ENCODE measurements at places on chromosomes 5 and 9.
A peak's percentile ranks its signal among the peaks of the same experiment; 100 is the strongest.

DNA sequence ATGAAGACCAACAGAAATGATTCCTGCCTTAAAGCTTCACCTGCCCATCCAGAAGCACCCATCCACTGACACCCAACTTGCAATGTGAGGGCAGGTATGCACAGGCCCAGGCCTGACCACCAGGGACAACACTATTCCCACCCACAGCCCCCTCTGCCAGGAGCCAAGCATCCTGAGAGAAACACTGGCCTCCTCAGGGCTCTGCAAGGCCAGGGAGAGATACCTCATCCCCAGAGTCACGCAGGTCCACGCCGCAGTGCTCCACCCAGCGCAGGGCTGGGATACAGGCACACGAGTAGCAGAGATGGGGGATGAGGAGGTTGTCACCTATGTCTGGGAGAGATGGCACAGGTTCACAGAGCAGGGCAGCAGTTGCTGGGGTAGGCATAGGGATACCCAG is 99.4 kb downstream of the PSD2 start:
- DNase-seq, result no peak
- no peak overlapping the region for H3K4me3 ChIP-seq
- H3K27me3 ChIP-seq, result peaks cover 6% of the 10 kb centered on the region
- no peaks in the 10 kb centered on the region for H3K36me3 ChIP-seq
- no peaks in the 10 kb centered on the region for H3K4me1 ChIP-seq

DNA sequence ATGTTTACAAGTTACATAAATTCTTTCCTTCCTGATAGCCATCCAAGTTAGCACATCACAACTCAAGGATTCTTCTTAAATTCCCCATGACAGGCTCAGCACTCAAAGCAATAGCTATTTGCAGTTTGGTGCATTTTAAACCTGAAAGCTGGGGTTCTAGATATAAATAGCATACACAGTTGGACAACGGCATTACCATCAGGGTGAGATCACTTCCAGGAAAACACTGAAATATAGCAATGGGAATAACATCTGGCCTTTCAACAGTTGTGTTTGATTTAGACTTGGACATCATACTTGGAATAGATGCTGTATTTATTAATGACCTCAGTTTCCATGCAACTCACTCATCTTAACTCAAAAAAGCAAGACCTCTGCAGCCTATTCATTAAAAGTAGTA is 24.7 kb upstream of the LECT2 start:
- H3K27ac ChIP-seq, result no peak overlapping the region
- H3K4me1 ChIP-seq, result no peaks in the 10 kb centered on the region
- no peak overlapping the region for H3K4me3 ChIP-seq
- peaks cover 24% of the 10 kb centered on the region for H3K27me3 ChIP-seq

DNA sequence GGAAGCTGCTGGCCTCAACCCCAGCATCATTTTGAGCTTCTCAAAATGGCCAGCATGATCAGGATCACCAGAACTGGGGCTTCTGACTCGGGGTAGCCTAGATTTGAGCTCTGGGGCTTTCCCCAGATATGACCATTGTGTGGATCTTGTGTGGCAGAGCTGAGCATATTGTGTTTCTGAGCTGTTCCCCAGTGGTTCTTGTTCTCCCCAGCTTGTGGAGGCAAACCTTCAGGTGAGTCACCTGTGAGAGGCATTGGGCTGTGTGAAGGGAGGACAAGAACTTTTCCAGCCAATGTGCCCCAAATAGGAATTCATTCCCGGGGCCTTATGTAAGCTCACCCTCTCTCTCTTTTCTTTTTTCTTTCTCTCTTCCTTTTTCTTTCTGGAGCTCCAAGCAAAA is 80.7 kb upstream of the PITX1 start:
- H3K4me3 ChIP-seq, result no peak overlapping the region
- no peaks in the 10 kb centered on the region for H3K27me3 ChIP-seq
- no peaks in the 10 kb centered on the region for H3K4me1 ChIP-seq

DNA sequence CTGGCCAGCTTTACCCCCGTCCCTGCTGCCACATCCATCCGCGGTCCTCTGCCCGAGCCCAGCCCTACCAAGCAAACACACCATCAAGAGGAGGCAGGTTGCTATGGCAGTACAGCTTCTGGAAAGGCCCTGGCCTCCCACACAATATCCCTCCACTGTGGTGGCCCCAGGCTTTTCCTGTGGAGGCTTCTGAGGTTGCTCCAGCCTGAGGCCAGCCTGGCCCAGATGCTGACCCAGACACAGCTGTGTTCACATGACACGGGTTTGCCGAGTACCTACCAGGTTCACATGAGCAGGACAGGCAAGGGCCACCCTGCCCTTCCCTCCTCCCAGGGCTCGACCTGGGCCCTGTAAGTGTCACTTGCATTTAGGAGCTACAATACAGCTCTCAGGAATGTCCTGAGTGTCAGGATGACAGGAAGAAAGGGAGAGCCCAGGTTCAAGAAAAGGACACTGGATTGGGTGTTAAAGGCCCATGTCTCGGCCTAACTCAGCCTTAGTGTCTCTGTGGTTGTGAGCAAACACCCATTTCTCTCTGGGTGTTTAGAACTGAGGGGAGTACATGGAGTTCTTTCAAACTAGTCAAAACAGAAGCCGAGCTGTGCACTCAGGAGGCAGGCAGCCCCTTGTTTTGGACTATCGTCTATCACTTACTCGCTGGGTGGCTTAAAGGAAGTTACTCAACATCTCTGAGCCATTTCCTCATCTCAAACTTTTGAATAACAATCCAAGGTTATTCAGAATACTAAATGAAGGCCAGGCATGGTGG is 40.2 kb downstream of the NAIF1 start:
- H3K4me3 ChIP-seq, result peak overlapping the region; percentile 80
- no peaks in the 10 kb centered on the region for H3K36me3 ChIP-seq
- H3K27me3 ChIP-seq, result no peaks in the 10 kb centered on the region

DNA sequence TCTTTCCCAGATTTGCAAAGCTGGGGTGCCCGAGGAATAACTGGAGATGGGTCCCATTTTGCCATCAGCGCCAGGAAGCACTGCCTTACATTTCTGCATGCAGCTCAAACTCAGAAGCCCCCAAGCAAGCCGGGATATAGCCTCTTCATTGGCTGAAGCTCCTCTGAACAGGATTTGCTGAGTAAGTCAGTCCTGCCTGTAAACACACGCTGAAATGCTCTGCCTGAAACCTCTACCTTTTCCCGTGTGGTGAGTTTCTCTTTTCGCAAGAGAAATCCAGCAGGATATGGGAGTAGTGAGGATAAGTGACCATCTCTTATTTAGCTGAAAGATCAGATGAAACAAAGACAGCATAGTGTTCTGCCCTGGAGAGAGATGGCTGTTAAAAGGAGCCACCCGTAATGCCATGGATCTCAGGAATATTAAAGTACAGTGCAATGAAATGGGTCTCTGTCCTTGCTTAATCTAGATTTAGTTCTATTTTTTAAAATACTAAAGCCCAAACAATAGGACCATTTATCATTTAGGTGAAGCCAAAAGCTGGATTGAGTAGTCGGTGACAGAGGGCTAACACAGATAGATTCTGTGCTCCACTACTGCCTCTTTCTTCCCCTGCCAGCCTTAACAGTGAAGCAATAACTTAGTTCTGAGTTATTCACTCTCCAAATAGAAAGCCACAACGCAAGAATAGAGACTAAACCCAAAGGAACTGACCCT is 177.5 kb upstream of the PPP2R2B start:
- no peak overlapping the region for H3K4me3 ChIP-seq
- no peak for DNase-seq

- H3K4me1 ChIP-seq, result peaks cover 6% of the 10 kb centered on the region
- no peak for DNase-seq
- no peak overlapping the region for H3K27ac ChIP-seq
- no peak overlapping the region for H3K4me3 ChIP-seq
- no peaks in the 10 kb centered on the region for H3K36me3 ChIP-seq
Observed at GRCh38 chr5:107502676-107503060, 168.1 kb downstream of the EFNA5 start.

GRCh38 chr5:98641671-98642070 is 131.8 kb upstream of the RGMB start:
- no peak overlapping the region for H3K4me3 ChIP-seq
- no peak overlapping the region for H3K27ac ChIP-seq
- peaks cover 3% of the 10 kb centered on the region for H3K27me3 ChIP-seq
- H3K4me1 ChIP-seq, result no peaks in the 10 kb centered on the region
- no peaks in the 10 kb centered on the region for H3K36me3 ChIP-seq

- no peak overlapping the region for H3K27ac ChIP-seq
- no peak overlapping the region for H3K4me3 ChIP-seq
- peaks cover 3% of the 10 kb centered on the region for H3K27me3 ChIP-seq
- peaks cover 2% of the 10 kb centered on the region for H3K4me1 ChIP-seq
- DNase-seq, result no peak
- no peaks in the 10 kb centered on the region for H3K36me3 ChIP-seq
Observed at GRCh38 chr5:148963664-148964063, 99.2 kb downstream of the SH3TC2 start.
